ENCODE measurements at places on chromosomes 11 and 22.

GRCh38 chr11:72951193-72951592 lies 137.0 kb downstream of the ATG16L2 start:
- DNase-seq, result no peak

- no peak for DNase-seq
Measured at GRCh38 chr11:36736103-36736502, 138.1 kb upstream of the RAG2 start.

- DNase-seq, result no peak
Measured at GRCh38 chr22:22702237-22703202, 58.1 kb downstream of the GGTLC2 start.

- no peak for DNase-seq
Measured at GRCh38 chr22:35903571-35904335, 124.9 kb downstream of the RBFOX2 start.

- no peak for DNase-seq
Measured at GRCh38 chr11:119048644-119049043, 8.4 kb downstream of the HYOU1 start.

- DNase-seq, result no peak
Measured at GRCh38 chr11:1123970-1124369, 33.8 kb upstream of the MUC5AC start.

DNA sequence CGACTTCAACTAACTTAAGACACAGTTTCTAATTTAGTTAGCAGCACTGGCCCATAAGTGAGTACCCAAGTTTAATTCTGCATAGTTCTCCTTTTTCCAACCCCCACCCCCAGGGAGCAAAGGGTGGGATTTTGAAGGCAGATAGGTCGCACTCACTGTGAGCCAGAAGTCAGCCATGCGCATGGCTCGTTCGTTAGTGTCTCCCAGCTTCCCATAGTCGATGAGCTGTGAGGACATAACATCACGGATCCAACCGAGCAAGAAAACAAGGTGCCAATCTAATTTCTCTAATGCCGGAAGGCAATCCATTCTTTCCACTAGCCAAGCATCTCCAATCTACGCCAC lies 577 bp downstream of the MRPL17 start:
- no peak for DNase-seq

GRCh38 chr11:72330131-72330727 lies 86.3 kb upstream of the PHOX2A start:
- DNase-seq, result no peak

DNA sequence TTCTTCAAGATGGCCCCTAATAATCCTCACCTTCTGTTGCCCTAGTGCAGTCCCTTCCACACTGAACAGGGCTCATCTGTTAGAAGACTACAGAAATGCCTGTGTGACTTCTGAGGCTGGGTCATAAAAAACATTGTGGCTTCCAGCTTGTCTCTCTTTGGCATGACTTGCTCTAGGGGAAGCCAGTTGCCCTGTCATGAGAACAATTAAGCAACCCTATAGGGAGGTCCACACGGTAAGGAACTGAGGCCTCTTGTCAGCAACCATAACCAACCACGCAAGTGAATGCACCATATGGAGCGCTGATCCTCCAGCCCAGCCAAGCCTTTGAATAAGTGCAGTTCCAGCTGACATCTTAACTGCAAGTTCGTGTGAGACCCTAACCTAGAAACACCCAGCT lies 2.6 kb downstream of the LIPT2 start:
- DNase-seq, result no peak

- DNase-seq, result no peak
Measured at GRCh38 chr11:88480223-88480622, 142.7 kb upstream of the CTSC start.
